Forelimb muscle (tissue), 1 donor: ENCODE measurements at places on chromosomes 2 and 18. TPM values are rescaled to one million over a fixed set of nuclear protein-coding genes. Genes with fewer than 3 reads are reported as not detected.

DNA sequence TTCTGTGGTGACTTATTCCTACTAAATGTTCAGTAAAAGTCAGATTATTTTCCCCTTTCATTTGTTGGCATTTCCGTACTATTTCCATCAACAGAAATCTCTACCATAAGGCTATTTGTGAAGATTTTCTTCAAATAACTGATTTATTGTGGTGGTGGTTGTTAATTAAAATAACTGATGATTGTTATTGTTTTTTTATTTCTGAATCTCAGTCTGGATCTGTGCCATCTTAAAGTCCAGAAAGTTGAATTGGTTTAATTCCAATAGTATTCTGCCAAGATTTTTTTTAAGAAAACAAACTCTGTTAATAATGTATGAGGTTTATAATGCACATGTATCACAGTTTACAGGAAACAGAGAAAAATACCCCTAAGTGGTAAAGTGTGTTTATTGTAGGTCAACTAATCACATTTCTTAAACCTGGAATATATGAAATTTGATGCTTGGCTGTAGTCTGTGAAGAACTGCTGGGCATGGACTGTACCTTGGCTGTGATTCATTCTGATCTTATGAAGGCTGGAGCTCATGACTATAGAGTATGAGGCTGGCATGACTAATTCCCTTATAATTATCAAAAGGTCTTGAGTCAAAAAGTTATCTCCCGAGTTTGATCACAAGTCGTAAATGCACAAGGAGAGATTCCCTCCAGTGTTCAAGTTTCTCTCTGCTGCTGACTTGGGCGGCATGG lies 134.2 kb upstream of the RND3 start:
- DNase-seq: no peak

- DNase-seq: no peak
Observed at GRCh38 chr2:54558188-54559005, 102.3 kb downstream of the SPTBN1 start.

DNA sequence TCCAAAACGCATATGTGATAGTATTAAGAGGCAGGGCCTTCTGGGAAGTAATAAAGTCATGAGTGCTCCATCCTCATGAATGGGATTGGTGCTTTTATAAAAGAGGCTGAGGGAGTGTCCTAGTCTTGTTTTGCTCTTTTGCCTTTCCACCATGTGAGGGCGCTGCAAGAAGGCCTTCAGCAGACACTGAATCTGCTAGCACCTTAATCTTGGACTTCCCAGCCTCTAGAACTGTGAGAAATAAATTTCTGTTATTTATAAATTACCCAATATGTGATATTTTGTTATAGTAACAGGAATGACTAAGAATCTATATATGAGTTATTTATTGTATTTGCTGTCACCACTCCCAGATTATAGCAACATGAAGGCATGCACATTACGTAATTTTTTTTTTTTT lies 63.5 kb downstream of the PLA2R1 start:
- DNase-seq: no peak

Gene CSRNP3
- 9.4 TPM for polyA plus RNA-seq

- DNase-seq: no peak
Observed at GRCh38 chr2:239555571-239555905, 154.7 kb upstream of the HDAC4 start.

Gene ACVR1C
- polyA plus RNA-seq: 0.14 TPM

Gene GPR17
- 2.4 TPM for polyA plus RNA-seq

DNA sequence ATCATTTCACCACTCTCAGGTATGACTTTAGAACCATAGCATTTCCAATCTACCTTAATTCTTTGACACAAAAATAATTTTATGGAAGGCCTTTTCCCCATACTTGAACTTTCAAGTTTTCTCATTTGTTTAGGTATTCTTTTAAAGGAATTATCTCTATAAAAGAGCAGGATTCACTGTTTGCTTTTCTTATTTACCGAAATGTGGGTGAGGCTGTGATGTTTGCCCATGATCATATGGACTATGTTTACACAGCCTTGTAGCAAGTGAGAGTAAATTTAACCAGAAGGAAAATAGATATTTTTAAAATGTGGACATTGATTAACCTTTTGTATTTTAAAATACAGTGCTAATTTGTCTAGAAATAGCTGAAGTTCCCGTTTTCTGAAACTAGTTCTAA lies 26.3 kb downstream of the CAB39 start:
- no peak for DNase-seq

DNA sequence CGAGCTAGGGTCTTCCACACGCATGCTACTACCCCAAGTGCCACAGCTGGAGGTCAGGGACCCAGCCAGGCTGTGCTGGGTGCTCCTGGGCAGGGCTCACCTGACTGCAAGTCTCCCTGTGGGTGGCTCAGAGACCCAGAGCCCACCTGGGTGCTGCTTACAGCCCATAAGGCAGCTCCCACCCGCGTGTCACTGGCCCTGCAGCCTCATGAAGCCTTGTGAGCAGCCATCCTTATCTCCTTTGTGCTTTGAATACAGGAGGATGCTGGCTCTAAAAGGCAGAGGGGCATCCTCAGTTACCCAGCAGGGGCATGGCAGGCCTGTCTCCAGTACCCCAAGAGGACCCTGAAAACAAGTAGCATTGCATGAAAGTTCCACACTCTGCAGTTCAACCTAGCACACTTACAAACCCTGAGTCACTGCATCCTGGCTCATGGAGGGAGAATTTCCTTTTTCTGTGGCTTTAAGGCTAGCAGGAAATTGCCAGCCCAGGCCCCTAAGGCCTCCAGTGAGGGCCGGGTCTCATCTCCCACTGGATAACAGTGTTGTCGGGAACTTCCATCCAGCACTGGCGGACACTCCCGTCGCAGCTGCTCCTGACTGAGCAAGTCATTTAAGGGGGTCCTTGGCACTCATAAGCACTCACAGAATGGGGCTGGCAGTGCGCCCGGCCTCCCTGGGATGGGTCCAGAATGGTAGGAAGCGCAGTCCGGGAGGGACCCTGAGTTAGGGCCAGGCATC lies 137.1 kb downstream of the RPIA start:
- DNase-seq: no peak
